Motor neuron (in vitro differentiated cells): ENCODE measurements at places on chromosomes 3 and 15.

DNA sequence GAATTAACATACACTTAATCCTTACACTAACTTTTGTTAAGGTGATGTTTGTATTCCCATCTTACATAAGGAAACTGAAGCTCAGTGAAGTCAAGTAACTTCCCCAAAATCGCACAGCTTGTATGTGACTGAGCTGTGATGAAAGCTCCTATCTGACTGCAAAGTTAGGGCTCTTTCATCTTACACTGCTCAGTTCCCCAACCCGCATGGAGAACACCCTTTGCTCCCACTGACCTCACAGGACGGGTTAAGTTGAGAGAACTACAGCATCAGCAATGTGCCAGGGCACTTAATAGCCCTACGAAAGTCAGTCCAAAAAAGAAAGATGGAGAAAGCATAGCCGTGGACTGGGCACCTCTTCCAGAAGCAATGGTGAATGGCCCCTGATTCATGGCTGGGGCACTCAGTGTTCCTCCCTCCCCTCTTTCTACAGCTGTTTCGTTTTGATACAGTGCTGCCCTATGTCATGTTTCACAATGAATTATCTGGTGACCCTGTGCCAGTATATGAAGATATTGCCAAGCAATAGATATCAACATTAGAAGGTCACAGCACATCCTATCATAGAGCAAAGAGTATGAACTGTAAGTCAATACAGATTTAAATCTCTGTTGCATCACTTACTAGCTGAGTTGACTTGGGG is 38.0 kb downstream of the CADPS start:
- no peak for ATAC-seq

GRCh38 chr3:4845882-4846281 is 133.4 kb upstream of the BHLHE40 start:
- ATAC-seq, result no peak

DNA sequence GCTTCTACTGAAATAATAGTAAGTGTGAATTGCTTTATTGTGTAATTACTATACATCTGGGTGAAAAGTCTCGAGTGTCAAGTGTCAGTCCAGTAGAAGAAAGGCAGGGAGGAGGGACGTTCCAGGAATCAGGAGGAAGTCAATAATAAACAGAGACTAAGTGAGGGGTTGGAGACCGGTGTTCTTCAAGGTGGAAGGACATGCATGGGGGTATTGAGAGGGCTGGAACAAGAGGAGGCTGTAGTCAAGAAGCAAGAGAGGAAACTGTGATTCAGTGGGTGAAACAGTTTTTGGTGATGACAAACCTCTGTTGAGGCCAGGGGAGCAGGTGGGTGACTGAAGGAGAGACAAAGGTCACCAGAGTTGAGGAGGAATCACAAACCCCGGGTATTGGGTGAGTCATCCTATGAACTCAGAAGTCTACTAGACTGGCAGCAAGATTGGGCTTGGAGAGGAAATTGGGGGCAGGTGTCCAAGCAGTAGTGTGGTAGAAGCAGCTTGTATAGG is 11.6 kb upstream of the SCAMP5 start:
- no peak for ATAC-seq

GRCh38 chr15:69712991-69713390 is 260.4 kb downstream of the RPLP1 start:
- no peak for ATAC-seq

DNA sequence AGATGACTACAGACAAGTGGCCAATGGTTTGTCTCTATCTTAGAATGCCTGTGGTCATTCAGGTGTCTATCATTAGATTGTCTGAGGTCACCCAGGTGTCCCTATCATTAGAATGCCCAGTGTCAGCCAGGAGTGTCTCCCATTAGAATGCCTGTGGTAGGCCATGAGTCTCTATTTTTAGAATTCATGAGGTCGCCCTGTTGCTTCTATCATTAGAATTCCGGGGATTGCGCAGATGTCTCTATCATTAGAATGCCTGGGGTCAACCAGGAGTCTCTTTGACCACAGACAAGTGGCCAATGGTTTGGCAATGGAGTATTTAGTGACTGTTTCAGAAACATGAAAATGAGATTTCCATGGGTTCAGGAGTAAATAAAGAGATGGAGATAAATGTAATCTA is 7.6 kb downstream of the RTP2 start:
- ATAC-seq, result no peak

DNA sequence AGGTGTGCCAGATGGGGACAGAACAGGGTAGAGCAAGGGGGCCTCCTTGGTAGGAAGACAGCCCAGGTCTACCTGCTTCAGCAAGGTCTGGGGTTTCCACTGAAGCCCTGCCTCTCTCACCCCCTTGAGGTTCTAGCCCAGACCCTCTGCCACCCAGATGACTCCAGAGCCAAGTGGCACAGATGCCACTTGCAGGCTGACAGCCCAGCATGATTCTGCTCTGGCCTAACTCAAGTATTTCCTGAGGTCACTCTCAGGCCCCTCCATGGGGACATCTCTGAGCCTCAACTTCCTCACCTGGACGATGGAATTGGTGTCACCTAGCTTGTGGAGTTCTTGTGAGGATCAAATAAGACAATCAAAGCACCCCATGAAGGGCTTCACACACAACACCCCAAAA is 23.9 kb downstream of the PLXNB1 start:
- ATAC-seq, result no peak

DNA sequence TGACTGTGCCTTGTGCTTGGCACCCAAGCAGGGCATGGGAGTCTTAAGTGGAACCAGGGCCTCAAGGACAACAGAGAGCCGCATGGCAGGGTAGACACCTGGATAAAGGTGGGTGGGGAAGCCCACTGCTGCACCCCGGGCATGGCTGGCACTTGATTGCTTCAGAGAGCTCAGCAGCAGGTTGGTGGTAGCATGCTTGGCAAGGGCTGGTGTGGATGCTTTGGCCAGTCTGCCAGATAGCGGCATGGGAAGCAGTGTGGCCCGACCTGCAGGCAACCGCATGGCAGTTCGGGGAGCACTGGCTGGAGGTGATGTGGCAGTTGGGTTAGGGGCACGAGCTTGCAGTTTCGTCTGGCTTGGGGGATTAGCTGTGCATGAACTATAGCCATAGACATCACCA is 2.5 kb downstream of the CCDC71 start:
- ATAC-seq, result no peak

- ATAC-seq, result no peak
Observed at GRCh38 chr15:63060699-63061098, 18.2 kb downstream of the TPM1 start.

DNA sequence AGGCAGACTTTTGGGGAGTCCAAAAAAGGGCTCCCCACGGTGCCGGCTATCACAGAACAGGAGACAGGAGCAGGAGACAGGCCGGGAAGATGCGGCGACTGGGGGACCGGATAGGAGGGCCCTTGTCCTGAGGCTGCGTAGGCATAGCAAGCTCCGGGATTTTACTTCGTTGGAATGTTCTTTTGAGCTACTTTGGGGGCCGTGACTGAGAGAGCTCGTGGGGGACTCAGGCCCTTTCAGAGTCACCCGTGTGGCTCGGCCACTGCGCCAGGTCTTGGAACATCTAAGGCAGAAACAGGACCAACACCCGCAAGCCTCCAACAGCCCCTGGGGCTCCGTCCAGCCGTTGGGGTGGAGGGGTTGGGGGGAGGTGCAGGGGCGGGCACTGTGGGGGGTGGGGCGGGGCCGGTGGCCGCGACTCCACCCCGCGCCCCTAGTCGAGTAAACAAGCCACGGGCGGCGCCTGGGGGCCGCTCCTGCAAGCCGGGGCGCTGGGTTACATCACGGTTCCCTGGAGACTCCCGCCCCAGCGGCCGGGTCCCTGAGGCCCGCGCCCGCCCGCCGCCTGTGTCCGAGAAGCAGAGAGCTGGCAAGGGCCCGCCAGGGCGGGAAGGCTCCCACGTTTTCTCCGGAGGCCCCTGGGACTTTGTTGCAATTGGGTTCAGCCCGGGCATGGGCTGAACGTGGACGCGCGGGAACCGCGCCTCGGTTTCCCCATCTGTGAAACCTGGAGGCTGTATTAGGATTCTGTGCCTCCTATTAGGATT is 23.3 kb upstream of the C15orf39 start:
- ATAC-seq, result peak; percentile 78
